Stimulated activated CD4-positive, alpha-beta T cell treated with anti-CD3 and anti-CD28 coated beads, Interleukin-1b, Interleukin-23, amount 100 ng/mL, for 4 hours (primary cell): ENCODE measurements at places on chromosomes 1 and 21.

DNA sequence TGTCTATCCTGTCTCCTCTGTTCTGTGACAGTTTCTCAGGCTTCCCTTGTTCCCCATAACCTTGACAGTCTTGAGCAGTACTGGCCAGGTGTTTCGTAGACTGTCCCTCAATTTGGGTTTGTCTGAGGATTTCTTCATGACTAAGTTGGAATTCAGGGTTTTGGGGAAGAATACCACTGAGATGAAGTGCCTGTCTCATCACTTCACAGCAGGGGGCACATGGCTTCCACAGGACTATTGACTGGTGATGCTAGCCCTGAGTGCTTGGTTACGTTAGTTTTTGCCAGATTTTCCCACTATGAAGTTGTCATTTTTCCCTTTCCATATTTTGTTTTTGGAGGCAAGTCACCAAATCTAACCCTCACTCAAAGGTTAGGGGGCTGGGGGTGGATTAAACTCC lies 45.7 kb downstream of the CDCP2 start:
- DNase-seq: no peak

GRCh38 chr1:8214501-8215173 lies 103.3 kb upstream of the SLC45A1 start:
- DNase-seq: no peak

DNA sequence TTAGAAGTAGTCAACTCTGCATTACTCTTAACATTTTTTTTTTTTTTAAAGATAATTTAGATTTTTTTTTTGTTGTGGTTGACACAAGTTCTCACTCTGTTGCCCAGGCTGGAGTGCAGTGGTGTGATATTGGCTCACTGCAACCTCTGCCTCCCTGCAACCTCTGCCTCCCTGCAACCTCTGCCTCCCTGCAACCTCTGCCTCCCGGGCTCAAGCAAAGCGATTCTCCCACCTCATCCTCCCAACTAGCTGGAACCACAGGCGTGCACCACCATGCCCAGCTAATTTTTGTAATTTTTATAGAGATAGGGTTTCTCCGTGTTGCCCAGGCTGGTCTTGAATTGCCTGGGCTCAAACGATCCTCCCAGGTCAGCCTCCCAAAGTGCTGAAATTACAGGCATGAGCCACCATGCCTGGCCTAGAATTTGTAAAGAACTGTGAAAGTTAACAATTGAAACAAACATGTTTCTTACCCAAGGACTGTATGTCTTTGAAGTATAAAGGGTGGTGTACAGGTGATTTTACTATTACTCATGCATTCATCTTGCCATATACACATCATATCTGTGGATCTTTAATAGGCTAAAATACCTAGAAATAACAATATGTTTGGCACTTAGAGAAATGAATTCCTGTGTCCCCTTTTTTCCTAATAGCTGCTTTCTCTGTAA lies 114.7 kb downstream of the ATP5PO start:
- no peak for DNase-seq

- no peak for DNase-seq
Measured at GRCh38 chr1:50977575-50978143, 7.6 kb downstream of the CDKN2C start.

- no peak for DNase-seq
Measured at GRCh38 chr1:207893737-207894582, 17.0 kb downstream of the CD34 start.
